ENCODE measurements at places on chromosomes 5 and 9.

DNA sequence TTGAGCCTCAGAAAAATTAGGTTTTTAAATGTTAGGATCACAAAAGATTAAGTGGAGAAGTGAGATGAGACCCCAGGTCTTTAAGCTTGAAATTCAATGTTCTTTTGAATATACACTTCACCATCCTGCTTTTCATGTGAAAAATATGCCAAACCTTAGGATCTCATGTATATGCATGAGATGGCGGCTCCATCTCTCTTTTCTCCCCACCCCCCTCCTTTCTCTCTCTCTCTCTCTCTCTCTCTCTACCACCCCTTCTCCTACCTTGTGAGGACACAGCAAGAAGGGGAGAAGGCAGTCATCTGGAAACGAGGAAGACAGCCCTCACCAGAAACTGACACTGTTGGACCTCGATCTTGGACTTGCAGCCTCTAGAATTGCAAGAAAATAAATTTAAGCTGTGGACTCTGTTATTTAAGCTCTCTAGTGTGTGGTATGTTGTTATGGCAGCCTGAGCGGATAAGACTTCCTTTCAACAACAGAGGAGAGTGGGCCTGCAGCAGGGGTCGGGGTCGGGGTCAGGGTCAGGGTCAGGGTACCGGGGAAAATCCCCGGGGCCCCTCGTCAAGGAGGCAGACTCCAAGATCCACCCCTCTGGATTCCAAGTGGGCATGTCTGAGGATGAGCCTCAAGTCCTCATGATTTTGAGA, 16.4 kb upstream of the ALDH1B1 start:
- no peak for DNase-seq

DNA sequence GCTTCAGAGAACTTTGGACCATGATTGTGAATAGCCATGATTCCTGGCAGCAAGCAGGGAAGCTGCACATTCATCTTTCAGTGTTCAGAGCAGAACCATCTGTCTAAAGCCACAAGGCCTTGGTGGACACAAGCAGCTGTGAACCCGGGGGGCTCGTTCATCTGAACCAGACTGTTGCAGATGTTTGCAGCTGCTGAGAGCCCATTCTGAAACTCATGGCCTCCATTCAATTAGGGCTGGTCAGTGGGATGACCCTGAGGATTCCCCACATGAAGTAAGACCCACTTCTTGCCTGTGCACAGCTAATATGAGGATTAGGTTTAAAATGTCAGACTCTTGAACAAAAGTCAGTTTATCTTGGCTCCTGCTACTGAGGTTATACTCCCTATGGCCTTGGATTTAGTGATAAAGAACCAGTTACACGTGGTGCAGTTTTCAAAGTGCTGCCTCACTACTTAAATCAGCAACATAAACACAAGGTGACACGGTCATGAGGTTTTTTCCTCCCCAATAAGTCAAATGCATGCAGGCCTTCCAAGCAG, 109.8 kb upstream of the IFNK start:
- no peak for DNase-seq

- no peak for DNase-seq
Measured at GRCh38 chr9:117691367-117691766, 12.8 kb upstream of the TLR4 start.

DNA sequence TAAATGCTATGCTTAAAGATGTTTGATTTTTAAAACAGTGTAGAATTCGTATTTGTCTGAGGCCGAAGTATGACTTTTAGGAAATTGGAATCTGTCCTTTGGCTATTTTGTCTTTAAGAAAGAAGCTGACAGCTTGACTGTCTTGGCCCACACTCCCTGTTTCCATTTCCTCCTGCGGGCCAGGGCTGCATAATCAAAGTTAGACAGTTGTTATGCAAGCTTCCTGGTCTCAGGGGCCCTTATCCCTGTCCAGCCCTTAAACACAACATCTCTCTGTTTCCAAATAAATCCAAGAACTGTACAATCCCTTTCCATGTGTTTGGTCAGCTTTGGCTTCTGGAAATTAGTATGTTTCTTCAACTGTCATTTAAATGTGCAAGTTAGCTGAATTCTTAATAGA, 54.6 kb upstream of the ECM2 start:
- DNase-seq = no peak

- no peak for DNase-seq
Measured at GRCh38 chr9:103799959-103800358, 294.1 kb upstream of the SMC2 start.

DNA sequence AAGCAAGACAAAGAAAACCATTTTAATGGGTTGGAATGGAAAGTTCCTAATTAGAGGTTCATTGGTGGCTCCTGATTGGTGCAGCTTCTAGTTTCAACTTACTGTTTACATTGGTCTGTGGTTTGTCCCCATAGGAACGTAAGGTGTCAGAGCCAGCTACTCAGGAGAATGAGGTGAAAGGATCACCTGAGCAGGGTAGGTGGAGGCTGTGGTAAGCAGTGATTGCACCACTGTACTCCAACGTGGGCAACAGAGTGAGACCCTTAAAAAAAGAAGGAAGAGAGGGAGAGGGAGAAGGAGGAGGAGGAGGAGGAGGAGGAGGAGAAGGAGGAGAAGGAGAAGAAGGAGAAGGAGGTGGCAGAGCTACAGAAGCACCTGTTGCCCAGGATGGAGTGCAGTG, 30.4 kb downstream of the KCNIP1 start:
- no peak for DNase-seq
